ENCODE measurements at places on chromosomes 1 and 21.

GRCh38 chr1:48616710-48617109, 144.7 kb upstream of the SPATA6 start:
- no peak overlapping the region for H3K4me3 ChIP-seq
- no peaks in the 10 kb centered on the region for H3K36me3 ChIP-seq
- H3K27me3 ChIP-seq = peaks cover 28% of the 10 kb centered on the region

DNA sequence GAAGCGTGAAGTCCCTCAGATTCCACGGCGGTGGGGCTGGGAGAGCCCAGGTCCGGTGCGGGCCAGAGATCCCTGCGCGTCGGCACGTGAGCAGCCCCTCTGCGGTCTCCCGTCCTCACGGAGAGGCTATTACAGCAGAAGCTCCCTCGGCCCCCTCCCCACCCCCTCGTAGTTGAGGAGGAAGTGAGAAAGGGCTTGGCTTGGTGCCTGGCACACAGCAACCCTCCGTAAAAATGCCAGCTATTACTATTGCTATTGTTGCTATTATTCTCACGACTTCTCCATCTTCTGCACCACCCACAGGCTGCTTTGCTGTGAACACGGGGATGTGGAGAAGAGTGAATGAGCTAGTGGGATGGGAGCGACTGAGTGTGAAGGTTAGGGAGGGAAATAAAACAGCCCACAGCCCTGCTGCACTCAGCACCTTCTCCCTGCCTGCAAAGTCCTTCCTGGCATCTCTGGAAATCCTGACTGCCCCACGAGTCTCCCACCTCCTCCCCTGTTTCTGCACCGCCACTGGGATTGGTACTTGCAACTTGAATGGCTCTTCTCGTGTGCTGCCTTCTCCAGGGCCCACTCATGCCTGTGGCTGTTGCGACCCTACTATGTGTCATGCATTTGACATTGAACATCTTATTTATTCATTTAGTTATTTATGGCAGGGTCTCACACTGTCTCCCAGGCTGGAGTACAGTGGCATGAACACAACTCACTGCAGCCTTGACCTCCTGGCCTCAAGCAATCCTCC, 26.6 kb downstream of the ZBTB18 start:
- H3K36me3 ChIP-seq = no peaks in the 10 kb centered on the region
- no peak for DNase-seq
- H3K27ac ChIP-seq = no peak overlapping the region

DNA sequence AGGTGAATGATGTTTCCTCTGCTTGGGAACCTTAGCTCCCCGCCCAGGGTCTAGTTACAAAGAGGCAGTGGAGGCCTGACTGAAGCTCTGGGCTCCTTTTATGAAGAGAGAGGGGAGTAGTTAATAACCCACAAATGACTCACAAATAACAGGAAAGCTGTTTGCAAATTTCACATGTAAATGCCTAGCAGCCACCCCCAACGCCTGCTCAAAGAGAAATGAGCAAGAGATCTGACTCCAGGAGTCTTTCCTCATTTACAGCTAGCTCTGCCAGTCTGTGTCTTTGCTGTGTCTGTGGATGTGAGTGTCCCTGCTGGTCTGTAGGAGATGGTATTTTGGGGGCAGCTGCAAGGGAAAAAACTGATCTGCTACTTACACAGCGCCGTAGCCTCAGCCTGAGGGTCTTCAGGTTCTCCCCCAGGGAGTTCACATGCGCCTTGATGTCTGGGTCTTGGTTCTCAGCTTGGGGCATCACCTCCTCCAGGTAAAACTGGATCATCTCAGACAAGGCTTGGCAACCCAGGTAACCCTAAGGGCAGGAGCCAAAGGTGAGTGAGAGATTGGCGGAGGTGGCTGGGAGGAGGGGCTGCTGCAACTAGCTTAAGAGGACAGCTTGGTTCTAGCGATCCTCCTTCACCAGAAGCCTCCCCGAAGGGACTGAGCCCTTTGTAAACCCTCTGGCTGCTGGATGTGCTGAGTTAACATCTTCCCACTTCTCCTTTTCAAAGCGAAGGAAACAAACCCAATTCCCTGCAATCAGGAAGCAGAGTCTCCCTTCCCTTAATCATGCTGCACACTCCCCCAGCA, at the start of gene IL19:
TSS of gene IL19 (plus strand) at position 243 of the 807 bp plus-strand sequence. CDS start 65,890 bp downstream, outside the sequence.
- peak within 1 kb of the TSS; percentile 66 for H3K27ac ChIP-seq
- no peak for DNase-seq

GRCh38 chr21:41216486-41216885, 48.5 kb downstream of the BACE2 start:
- no peak for DNase-seq
- peaks cover 4% of the 10 kb centered on the region for H3K4me1 ChIP-seq
- H3K27me3 ChIP-seq = peaks cover 34% of the 10 kb centered on the region
- H3K36me3 ChIP-seq = no peaks in the 10 kb centered on the region
- no peak overlapping the region for H3K4me3 ChIP-seq

GRCh38 chr1:98001764-98002163, 80.9 kb upstream of the DPYD start:
- H3K4me1 ChIP-seq = no peaks in the 10 kb centered on the region
- H3K27ac ChIP-seq = no peak overlapping the region
- no peak for DNase-seq

- no peaks in the 10 kb centered on the region for H3K27me3 ChIP-seq
- peaks cover 43% of the 10 kb centered on the region for H3K4me1 ChIP-seq
These were observed 524 bp downstream of the COPA start for GRCh38 chr1:160342526-160342925.

- H3K4me1 ChIP-seq = no peaks in the 10 kb centered on the region
- no peak overlapping the region for H3K4me3 ChIP-seq
- no peaks in the 10 kb centered on the region for H3K27me3 ChIP-seq
- H3K27ac ChIP-seq = no peak overlapping the region
These were observed 24.6 kb upstream of the GJA9 start for GRCh38 chr1:38905985-38906384.

DNA sequence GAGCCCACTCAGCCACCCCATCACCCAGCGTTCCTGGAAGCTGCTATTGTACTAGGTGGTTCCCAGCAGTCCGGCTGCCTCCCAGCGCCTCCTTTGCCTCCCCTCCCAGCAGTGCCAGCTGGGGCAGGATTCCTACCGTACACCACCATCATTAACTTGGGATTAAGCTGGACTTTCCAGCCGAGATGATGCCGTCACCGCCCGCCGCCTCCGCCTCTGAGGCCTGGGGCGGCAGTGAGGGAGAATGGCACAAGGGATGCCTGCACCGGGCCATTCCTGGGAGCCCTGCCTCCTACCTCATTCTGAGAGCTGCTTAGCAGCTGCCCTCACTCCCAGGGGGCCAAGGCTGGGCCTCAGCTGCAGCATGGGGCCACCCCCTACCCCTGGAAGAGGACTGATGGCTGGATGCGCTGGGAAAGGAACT, 13.2 kb downstream of the CNTN2 start:
- H3K4me1 ChIP-seq = no peaks in the 10 kb centered on the region
- no peak overlapping the region for H3K27ac ChIP-seq
- no peaks in the 10 kb centered on the region for H3K36me3 ChIP-seq
- no peak overlapping the region for H3K4me3 ChIP-seq

- peak; percentile 57 for DNase-seq
- H3K36me3 ChIP-seq = peaks cover 47% of the 10 kb centered on the region
- peak overlapping the region; percentile 96 for H3K4me3 ChIP-seq
- H3K27me3 ChIP-seq = no peaks in the 10 kb centered on the region
These were observed 1.2 kb downstream of the PABPC4 start for GRCh38 chr1:39575191-39576015.

DNA sequence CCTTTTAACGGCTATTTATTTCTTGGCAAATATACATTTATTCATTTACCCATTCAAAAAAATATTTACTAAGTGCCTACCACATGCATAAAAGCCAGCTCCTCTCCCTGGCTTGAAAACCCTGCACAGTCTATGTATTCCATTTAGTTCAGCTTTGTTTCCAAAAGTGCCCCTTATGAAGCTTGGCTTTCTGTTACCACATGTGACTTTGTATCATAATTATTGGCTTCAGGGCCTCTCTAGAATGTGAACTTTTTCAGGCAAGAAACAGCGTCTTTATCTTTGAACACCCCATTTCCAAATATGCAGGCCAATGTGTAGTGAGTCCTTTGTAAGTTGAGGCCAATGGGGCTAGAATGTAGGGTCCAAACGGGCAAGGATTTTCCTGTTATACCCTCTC, 69.4 kb downstream of the CACHD1 start:
- peaks cover 48% of the 10 kb centered on the region for H3K4me1 ChIP-seq
- H3K27ac ChIP-seq = peak overlapping the region; percentile 77
- no peaks in the 10 kb centered on the region for H3K27me3 ChIP-seq
- no peak overlapping the region for H3K4me3 ChIP-seq
- DNase-seq = no peak

- H3K27me3 ChIP-seq = no peaks in the 10 kb centered on the region
- H3K27ac ChIP-seq = peak overlapping the region; percentile 69
- H3K4me1 ChIP-seq = peaks cover 16% of the 10 kb centered on the region
These were observed 9.8 kb upstream of the CELSR2 start for GRCh38 chr1:109239409-109240068.

DNA sequence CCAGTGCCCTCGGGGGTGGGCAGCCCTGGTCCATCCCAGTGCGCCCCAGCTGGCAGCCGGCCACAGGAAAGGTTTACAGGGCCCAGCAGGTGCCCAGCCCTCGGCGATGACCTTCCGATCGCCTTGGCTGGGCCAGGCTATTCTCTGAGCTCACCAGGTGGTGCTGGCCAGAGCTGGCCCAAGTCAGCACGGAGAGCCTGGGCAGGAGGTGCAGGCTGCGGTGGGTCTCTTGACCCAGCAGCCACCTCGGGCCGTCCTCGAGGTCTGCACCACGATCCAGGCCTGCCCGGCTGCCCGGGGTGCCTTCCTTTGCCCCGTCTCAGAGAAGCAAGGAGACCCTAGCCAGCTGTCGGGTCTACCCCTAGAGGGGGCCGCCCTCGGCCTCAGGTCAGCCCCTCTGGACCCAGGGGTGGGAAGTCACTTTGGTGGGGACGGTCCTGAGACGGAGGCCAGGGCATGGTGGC, 370 bp downstream of the PERM1 start:
- H3K36me3 ChIP-seq = no peaks in the 10 kb centered on the region
- no peak for DNase-seq
- no peak overlapping the region for H3K4me3 ChIP-seq
- H3K4me1 ChIP-seq = no peaks in the 10 kb centered on the region
- H3K27me3 ChIP-seq = peaks cover 27% of the 10 kb centered on the region

GRCh38 chr1:200949626-200950025, 54.9 kb downstream of the INAVA start:
- H3K4me3 ChIP-seq = no peak overlapping the region
- no peaks in the 10 kb centered on the region for H3K4me1 ChIP-seq
- H3K27me3 ChIP-seq = peaks cover 3% of the 10 kb centered on the region
- H3K36me3 ChIP-seq = peaks cover 1% of the 10 kb centered on the region
- no peak for DNase-seq

- H3K27me3 ChIP-seq = no peaks in the 10 kb centered on the region
- H3K4me1 ChIP-seq = no peaks in the 10 kb centered on the region
- no peak for DNase-seq
- no peaks in the 10 kb centered on the region for H3K36me3 ChIP-seq
- H3K27ac ChIP-seq = no peak overlapping the region
These were observed 140.1 kb upstream of the CAMK1G start for GRCh38 chr1:209443361-209443931.

GRCh38 chr1:224450159-224450558, 15.6 kb upstream of the WDR26 start:
- H3K27ac ChIP-seq = no peak overlapping the region
- H3K36me3 ChIP-seq = peaks cover 14% of the 10 kb centered on the region
- no peaks in the 10 kb centered on the region for H3K27me3 ChIP-seq
- no peak for DNase-seq

DNA sequence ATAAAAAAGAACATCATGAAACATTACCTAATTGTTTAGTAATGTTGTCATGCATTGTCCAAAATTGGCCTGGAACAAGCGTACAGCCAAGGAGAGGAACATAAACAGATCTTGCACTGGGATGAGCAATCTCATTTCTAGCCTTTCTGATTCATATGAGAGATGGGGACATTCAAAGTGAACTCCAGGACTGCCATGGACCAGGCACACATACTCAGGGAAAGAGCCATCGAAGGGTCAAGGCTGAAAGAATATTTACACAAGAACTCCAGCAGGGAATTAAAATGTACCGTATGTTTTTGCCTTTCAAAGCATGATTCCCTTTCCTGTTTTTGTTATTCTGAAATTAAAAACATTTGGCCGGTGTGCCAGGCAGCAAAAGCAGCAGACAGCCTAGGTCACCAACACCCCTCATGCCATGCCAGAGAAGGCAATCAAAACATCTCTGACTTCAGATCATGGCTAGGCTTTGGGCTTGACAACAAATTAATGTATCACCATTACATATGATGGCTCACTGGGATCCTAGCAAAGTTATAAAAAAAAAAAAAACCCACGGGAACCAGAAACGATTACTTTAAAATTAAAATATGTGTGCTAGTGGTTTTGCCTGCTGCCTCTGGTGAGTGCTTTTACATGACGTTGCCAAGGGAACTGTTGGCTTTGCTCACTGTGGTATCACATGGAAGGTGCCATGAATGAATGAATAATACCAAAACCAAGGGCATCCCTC, 159.8 kb downstream of the TGFBR3 start:
- no peaks in the 10 kb centered on the region for H3K36me3 ChIP-seq
- DNase-seq = no peak
- no peak overlapping the region for H3K27ac ChIP-seq
- no peaks in the 10 kb centered on the region for H3K27me3 ChIP-seq

DNA sequence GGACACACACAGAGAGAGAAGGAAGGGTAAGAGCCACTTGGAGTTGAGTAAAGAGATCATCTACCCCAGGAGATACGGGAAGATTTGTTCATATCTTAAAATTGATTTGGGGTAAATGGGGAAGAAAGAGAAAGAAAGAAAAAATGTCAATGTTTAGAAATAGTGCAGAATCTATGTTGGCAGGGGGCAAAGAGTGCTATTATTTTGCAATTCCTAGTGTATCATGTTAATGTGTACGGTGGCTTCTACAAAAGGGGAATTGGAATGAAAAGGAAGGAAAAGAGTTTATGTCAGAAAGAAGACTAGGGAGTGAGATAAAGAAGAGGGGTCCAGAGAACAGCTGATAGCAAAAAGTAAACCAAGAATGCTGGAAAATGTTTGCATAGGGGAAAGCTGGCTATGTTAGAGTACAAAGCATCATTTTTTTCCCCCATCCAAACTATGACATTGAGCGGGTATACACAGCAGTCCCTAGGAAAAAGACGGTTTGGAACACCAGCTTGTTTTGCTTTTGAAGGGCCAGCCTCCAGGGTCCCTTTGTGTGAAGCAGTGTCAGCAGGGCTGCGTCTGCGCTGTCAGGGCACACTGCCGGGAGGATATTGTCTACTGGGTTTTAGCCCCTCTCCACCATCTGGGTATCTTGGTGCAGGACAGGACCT, 10.8 kb downstream of the LRRC8D start:
- DNase-seq = no peak
- no peaks in the 10 kb centered on the region for H3K27me3 ChIP-seq
- H3K27ac ChIP-seq = no peak overlapping the region
- H3K36me3 ChIP-seq = peaks cover 4% of the 10 kb centered on the region
- H3K4me1 ChIP-seq = peaks cover 5% of the 10 kb centered on the region

DNA sequence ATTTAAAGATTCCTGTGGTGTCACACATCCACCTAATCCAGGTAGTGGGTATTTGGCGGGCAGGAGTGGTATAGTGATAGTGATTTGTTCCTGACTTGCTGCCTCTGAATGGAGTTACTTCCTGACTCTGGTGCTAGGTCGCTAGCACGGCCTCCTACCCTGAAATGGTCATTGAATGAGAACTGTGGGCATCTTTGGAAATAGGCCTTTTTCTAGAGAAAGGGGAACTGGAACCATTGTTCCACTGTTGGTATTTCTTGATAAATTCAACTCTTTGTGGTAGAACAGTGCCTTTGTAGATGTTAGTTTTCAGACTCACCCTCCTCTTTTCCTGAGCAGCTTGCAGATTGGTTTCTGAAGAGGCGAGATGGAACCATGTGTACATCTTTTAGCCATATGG, 1.5 kb downstream of the QSOX1 start:
- no peak overlapping the region for H3K27ac ChIP-seq
- H3K4me1 ChIP-seq = peaks cover 33% of the 10 kb centered on the region
- DNase-seq = no peak
- H3K4me3 ChIP-seq = peak overlapping the region; percentile 90
- no peaks in the 10 kb centered on the region for H3K27me3 ChIP-seq
